A549 (cell line): ENCODE measurements at places on chromosomes 13 and 19. TPM values are rescaled to one million over a fixed set of nuclear protein-coding genes. Genes with fewer than 3 reads are reported as not detected.

The NCAN gene
- 0.01 to 0.03 TPM in 2 of 3 replicates, not detected in the other for polyA plus RNA-seq

The LILRA1 gene
- polyA plus RNA-seq: not detected in 3 replicates

The FAM216B gene
- not detected in 3 replicates for polyA plus RNA-seq

The C19orf33 gene
- 487 to 531 TPM (median 489 TPM) in 3 replicates for polyA plus RNA-seq

The ZNF850 gene
- 1.3 to 1.9 TPM (median 1.5 TPM) in 3 replicates for polyA plus RNA-seq
